ENCODE measurements at places on chromosomes 2 and 18. TPM values are rescaled to one million over a fixed set of nuclear protein-coding genes. Genes with fewer than 3 reads are reported as not detected.

Gene CBLN2
- 11.4 TPM for polyA plus RNA-seq

Gene FBLN7
- polyA plus RNA-seq = 1.7 TPM

Gene RIT2
- polyA plus RNA-seq = 1.9 TPM

Gene THSD7B
- polyA plus RNA-seq = 2.2 TPM

Gene TCF23
- polyA plus RNA-seq = 0.10 TPM

Gene NAT8
- 0.46 TPM for polyA plus RNA-seq
